ENCODE measurements at places on chromosomes 11 and 22. TPM values are rescaled to one million over a fixed set of nuclear protein-coding genes. Genes with fewer than 3 reads are reported as not detected.

The RIC3 gene
- total RNA-seq, result 6.0 TPM

The HTR3B gene
- total RNA-seq, result not detected

DNA sequence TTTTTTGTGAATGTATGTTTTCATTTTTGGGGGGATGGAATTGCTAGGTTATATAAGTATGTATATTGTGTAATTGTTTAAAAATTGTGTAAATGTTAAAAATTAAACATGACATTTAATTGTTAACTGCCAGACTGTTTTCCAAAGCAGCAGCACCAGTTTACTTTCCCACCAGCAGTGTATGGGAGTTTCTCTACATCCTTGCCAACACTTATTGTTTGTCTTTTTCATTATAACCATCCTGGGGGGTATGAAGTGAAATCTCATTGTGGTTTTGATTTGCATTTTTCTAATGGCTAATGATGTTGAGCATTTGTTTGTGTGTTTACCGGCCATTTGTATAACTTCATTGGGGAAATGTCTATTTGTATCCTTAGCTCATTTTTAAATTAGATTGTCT, 31.7 kb upstream of the RRAS2 start:
- no peak for DNase-seq

- no peak for DNase-seq
Measured at GRCh38 chr11:64842851-64843685, 1.4 kb downstream of the CDC42BPG start.

- no peak for DNase-seq
Measured at GRCh38 chr11:66856496-66857233, at the start of gene LRFN4. Gene LRFN4, plus strand, starts transcription at chr11:66857064. Its CDS starts 681 bp downstream, at chr11:66857745.

Data from posterior vena cava (tissue), 2 donors.